ENCODE measurements at places on chromosomes 4 and X.

- DNase-seq = no peak
Observed at GRCh38 chr4:122674371-122674770, 53.5 kb upstream of the IL21 start.

DNA sequence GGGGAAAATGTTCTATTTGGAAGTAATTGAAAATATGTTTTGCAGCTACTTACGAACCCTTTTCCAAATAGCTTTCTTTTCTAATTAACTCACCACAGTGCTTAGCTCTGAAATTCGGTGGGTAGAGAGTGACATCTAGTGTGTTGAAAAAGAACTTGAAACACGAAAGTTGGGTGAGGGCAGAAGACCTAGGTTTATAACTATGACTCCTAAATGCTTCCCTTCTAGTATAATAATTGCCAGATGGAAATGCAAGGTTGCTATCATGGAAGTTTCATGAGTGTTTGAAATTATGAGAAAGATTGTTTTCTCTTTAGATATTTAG is 77.3 kb upstream of the NOCT start:
- no peak for DNase-seq

DNA sequence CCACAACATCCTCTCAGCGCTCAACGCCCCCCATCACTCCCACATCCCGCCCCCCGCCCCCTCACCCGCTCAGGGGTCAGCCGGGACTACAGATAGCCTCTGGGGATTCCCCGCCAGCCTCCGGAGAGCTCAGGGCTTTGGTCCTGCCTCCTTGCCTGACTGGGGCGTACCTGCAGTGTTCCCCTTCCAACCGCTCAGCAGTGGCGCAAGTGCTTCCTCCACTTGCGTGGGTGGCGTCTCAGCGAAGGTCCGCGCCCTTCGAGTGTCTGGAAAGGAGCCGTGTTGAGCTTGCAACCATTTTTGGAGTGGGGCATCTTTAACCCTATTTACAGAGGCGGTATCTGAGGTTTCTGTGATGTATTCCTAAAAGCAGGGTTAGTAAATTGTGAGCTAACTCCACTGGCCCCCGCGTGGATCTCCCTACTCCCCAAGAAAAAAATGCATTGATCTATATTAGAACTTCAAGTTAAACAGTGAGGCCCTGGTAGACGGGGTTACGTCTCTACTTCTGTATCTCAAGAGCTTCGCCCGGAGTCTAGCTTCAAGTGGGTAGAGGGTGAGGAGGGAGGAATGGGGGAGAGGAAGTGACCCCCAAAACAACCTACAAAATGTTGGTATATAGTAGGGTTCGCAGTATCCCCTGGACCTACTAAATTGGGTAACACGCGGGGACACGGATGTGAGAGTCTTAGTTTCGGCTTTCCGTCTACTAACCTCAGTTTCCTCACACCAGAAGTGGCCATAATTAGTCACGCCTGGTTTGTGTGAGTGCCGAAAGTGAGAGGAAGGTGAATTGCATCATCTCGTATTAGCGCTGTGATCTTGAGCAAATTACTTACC is 16.1 kb downstream of the NKX3-2 start:
- no peak for DNase-seq

- DNase-seq = no peak
Observed at GRCh38 chr4:109873791-109874514, 26.0 kb downstream of the LRIT3 start.

DNA sequence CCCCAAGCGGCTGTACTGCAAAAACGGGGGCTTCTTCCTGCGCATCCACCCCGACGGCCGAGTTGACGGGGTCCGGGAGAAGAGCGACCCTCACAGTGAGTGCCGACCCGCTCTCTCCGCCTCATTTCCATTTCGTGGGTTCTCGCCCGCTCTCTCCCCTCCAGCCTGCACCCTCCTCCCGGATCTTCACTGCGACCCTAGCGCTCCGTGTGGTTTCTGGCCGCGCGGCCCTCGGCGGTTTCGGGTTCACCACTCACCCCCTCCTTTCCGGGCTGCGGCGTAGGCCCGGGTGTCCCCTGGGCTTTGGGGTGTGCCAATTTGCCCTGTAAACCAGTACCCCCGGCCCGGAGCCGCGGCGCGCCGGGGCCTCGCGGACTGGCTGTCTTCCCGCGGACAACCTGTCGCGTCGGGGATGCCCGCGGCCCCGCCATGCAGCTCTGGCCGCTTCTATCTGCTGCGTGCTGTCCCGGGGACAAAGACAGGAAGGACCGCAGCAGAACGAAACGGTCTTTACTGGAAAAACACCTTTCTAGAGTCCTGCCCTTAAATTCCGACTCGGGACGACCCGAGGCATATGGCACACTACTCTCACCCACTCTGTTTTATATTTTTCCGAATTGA is 737 bp downstream of the FGF2 start:
- peak; percentile 25 for DNase-seq

DNA sequence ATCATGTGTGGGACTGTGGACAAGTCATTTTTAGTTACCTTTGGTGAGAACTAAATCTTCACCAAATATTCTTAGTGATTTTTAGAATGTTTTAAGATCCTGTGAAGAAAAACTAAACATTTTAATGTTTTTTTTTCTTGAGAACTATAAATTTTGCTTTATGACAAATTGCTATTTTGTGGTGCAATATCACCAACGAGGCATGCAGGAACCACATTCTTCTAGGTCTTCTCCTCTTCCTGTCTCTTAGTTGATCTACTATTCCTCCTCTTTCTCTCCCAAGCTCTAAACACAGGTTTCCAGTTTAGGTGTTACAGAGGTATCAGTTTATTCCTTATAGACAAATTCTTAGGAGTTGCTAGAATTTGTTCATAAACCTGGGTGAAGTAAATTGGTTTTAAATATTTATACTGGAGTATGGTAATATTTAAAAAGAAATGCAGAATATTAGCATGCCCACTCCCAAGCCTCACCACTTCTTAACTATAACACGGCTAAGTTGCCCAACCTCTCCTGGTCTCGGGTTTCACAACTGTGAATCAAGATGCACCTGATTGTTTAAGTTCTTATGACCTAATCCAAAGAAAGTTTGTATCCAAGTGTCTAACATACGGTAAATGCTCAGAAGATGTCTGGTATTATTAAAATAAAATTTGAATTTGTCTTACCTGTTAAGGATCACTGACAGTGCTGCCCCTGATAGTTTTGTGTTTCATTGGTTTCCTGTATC is 56.5 kb upstream of the CLNK start:
- DNase-seq = no peak

- no peak for DNase-seq
Observed at GRCh38 chr4:106796876-106797275, 239.2 kb downstream of the DKK2 start.

DNA sequence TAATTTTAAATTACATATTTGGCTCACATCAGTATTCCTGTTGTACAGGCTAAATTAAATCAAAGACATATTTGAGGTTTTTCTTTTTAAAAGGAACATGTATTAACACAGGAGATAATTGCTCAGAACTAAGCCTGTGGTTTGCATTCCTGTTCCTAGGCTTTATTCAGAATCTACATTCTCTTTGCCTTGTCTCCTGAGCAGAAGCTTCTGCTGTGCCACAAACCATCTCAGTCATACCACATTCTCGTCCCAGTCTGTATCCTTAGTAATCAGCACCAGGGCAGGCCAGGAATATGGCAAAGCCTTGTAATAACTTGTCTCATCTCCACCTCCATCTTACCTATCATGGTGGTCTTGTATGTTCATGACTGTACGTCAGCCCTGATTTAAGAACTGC is 162.8 kb downstream of the ARHGAP24 start:
- DNase-seq = no peak

DNA sequence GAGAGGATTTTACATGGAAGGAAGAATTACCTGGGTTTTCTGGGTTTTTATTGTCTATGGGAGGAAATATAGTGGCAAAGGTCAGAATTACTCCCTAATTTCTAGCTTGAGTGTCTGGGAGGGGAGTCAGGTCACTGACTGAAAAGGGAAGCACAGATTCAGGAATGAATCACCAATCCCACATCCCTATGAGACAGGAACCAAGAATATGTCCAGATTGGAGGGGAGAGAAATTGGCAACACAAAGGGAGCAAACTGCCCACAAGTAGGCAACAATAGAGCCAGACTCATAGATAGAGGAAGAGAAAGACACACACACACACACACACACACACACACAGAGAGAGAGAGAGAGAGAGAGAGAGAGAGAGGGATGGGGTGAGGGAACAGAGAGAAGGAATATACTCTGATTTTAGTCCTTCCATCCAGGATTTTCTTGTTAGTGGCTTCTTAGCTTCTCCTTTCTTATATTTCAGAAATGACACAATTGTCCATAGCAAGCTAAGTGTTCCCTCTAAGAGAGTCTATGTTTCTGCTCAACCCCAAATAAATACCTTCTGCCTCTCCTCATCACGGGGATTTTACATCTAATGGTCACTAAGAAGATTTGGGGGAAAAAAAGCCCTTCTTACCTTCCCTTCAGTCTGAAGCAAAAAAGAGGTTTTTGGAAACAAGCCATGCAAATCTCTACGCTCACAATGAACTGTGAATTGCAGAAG is 12.0 kb downstream of the P2RY10 start:
- no peak for DNase-seq

DNA sequence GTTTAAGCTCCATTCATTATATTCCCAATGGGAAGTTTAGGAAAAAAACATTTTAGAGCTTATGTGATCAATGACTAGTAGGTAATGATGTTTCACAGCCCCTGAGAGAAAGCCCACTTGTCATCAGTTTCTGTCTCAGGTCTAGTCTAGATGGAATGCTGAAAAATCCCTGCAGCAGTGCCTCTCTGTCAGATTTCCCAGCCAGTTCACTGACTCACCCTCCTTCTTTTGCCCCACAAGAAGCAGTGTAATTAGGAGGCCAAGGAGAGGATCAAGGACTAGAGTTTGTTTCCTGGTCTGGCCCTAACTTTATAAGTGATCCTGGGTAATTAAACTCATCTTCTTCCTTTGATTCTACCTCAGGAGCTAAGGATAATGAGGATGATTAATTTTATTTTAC is 118.7 kb upstream of the ANXA3 start:
- no peak for DNase-seq

GRCh38 chrX:9919632-9920172 is 47.5 kb upstream of the CLDN34 start:
- DNase-seq = no peak

- DNase-seq = no peak
Observed at GRCh38 chr4:182233310-182234090, 9.7 kb upstream of the TENM3 start.

- no peak for DNase-seq
Observed at GRCh38 chrX:120857240-120857639, 18.4 kb downstream of the CT47B1 start.

DNA sequence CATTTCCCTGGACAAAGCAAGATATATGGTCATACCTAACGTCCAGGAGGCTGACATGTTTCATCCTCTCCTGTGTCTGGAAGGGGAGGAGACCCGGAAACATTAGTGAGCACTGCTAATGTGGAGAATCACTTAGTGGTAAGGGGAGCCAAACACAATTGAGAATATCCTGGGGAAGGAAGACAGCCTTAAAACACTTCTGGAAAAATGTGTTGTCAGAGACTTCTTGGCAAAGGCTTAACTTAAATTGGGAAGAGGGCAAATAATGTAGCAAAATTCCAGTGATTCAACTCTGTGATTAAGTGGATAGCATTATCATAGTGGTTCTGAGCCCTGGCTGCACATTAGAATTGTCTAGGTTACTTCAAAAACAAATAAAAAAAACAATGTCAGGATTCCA is 39.5 kb downstream of the SPARCL1 start:
- no peak for DNase-seq

DNA sequence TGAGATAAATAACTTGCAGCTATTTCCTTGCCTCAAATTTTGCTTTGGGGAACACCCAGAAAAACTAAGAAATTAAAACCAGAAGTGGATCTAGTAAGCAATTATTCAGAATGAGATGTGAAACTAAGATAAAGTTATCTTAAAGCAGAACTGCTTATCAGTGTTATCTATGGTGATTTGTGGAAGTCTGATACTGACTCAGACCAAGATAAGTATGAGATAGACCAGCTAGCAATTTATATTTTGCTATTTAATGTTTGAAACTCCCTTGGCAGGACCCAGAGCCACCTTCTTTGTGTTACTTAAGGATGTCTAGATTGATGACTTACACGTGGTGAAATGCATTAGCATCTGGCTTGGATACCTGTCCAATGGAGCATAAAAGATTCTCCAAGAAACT is 368.1 kb downstream of the EPHA5 start:
- DNase-seq = no peak

DNA sequence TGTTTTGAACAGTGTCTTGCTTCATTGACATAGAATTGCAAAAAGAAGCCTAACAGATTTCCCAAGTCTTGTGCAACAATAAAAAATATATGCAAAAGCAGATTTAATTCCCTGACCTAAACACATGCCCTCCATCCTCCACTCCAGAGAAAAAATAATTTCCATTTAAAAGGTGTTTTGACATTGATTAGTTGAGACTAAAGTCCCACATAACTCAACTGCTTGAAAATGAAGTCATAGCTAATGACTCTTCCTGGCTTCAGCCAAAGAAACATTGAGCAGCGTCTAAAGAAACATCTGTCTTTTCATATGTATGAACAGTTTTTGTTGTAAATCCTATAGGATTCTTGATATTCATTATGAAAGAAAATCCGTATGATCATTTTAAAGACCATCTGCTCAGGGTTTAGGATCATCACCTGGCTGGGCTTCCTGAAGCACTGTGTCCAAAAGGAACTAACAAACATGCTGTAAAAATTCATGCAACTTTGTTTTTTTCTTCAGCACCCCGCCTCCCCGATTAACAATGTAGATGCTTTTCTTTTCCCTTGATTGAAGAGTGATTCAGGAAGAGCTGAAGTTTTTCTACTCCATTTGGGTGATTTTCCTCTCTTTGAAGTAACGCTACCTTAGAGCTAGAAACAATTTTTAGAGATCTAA is 273.4 kb downstream of the HS3ST1 start:
- DNase-seq = no peak

GRCh38 chr4:786861-787300 is 39.0 kb downstream of the CPLX1 start:
- DNase-seq = no peak

DNA sequence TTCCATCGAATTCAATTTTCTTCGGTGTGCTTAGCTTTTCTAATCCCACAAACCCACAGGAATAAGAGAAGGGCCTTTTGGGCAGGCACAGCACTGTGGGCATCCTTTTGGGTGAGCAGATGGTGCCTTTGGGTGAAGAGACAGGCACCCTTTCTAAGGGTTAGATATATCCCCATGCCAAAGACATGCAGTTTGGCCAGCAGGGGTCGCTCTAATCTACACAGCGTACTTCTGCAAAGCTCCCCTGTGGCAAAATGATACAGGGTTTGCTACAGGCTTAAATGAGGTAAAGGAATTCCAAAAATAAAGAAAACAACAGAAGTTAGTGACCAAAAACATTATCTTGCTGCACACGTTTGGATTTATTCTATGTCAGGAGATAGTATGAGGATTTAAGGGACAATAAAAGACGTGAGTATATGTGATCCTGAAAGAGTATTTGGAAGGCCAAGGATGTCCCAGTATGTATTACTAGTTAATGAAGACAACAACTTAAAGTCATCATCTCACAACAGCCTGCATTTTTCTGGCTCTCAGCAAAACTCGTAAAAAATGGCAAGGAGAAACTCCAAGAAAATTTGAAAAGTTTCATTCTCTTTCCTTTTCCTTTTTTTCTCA is 49.5 kb downstream of the PHEX start:
- peak; percentile 34 for DNase-seq

Measured in CD4-positive, alpha-beta T cell treated with Interleukin-10 for 1 hour (primary cell).